Activated CD4-positive, alpha-beta T cell treated with anti-CD3 and anti-CD28 coated beads, Interleukin-2, amount 50 U/mL, for 1 hour (primary cell): ENCODE measurements at places on chromosomes 2 and 18.
A peak's percentile ranks its signal among the peaks of the same experiment; 100 is the strongest.

GRCh38 chr2:178514664-178515063 is 34.4 kb downstream of the PLEKHA3 start:
- no peak for DNase-seq

- DNase-seq = peak; percentile 85
Measured at GRCh38 chr2:70964596-70965386, 13.6 kb upstream of the ANKRD53 start.

GRCh38 chr18:24616653-24617052 is 156.2 kb downstream of the HRH4 start:
- no peak for DNase-seq

DNA sequence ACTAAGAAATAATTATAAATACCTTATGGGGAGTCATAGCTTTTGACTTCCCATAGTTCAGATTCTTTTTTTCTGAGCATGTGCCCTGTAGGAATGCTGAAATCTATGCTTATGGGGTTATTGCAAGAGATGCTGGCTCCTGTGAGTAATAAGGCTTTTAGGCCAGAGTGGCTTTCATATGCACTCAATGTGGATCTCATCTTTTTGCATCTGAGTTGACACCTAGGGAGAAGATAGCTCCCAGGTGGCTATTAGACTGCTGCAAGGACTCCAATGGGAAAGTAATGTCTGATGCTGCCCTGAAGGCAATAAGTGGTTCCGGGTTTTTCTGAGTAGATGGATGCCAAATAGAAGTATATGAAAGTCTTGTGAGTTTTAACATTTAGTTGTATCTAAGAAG is 21.0 kb downstream of the DNAH6 start:
- no peak for DNase-seq

DNA sequence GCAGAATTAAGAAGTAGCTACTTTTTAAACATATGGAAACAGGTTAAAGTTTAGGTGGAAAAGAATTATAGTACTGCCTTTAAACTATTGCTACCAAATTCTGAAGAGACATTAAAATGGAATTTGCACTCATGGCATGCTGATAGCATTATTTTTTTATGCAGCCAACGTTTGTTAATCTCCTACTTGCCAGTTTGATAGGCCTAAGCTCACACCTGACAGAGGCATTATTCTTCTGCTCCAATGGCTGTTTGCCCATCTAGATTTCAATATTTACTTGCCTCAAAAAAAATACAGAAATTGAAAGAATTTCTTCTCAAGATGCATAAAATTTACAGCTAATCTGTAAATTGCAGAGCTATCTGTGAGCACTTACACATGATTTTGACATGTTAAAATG is 849.6 kb downstream of the CNTNAP5 start:
- DNase-seq = no peak

GRCh38 chr2:166293984-166294383 is 81.8 kb downstream of the SCN9A start:
- no peak for DNase-seq

DNA sequence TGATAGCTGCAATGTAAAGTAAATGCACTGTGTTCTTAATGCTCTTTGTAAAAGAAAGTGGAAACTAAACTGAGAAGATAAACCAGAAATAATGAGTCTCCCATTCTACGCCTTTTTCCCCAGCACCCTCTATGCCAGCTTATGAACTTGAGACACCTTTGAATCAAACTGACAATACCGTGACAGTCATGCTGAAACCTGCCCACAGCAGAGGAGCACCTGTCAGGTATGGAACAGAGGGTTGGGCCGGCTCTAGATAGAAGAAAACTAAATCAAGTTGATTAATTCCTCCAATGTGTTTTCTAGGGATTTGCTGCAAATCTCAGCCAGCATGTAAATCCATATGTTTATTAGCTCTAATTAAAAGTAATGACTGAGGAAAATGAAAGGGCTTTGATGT is 520.6 kb upstream of the RAB12 start:
- DNase-seq = no peak

- no peak for DNase-seq
Measured at GRCh38 chr18:68438983-68439382, 275.9 kb downstream of the TMX3 start.

- no peak for DNase-seq
Measured at GRCh38 chr2:190599546-190600220, 49.2 kb upstream of the NAB1 start.

GRCh38 chr2:12896318-12896982 is 179.7 kb downstream of the TRIB2 start:
- DNase-seq = no peak

DNA sequence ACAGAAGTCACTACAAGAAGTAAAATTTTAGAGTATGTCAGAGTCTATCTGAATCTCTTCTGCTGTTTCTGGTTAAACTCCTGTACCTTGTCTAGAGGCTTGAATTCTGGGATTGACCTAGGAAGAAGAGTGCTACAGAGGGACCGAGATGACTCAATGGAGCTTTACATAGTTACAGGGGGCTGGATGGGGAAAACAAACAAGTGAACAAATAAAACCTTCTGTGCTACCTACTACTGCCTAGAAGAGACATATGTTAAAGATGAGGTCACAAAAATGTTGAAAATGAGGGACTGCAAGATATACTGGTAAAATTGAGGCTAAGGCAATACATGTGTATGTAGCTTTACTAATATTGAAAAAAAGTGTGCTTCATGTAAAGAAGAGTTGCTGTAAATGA is 265.4 kb upstream of the TFPI start:
- DNase-seq = no peak

DNA sequence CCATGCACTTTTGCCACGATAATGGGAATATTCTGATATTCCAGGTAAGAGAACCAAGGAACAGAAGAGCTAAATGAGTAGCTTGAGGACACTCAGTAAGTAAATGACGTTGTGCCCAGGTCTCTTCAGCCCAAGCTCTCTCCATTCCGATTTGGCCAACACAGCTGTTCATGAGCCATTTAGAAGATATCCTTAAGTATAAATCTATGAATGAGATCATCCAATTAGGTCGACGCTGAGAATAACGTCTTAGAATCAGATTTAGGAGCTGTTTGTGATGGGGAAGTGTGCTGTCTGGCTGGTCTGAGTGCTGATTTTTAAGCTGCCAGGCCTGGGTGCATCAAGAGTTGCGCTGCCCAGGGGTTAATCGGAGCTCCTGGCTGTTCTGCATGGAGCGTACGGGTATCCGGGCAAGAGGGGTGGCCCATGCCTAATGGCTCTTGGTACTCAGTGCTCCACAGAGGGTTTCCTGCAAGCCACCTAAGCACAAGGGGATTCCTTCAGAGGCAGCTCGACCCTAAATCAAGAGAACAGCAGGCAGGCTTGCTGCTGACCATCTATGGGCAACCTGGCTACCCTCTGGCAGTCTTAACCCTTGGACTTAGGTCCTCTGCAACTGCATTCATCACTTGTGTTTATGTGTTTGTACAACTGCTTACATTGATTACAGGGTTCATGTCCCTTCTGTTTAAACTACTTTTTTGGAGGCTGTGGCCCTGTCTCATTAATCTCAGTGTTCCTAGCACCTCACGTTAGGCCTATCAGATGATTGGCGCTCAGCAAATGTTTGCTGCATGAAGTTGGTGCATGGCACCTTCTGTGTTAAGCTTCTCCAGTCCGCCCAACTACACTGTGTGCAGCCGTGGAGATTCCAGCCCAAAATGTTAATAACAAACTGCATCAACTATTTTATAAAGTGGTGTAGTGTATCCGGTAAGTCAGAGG is 31.9 kb downstream of the SOX11 start:
- no peak for DNase-seq

DNA sequence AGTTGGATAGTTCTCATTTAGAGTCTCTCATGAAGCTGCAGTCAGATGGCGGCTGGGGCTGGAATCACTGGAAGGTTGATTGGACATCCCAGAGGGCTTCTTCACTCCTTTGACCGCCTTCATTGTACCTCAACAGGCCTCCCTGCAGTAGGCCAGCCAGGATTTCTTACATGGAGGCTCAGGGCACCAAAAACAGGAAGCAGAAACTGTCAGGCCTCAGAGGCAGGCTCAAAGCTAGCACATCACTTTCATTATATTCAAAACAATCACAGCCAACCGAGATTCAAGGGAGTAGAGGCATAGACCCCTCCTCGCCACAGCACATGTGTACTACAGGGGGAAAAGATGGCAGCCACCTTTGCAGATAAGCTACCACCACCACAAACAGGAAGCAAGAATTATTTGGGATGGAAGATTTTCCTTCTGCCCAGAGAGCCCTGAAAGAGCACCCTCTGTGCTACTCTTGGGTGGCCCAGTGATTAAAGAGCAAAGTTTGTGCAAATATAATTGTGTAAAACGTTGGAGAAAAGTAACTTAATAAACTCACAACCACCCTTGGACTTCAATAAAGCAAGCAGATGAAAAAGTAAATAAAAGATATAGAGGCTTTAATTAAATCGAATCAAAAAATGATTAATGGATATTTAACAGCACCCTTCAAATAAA is 155.3 kb downstream of the GFPT1 start:
- no peak for DNase-seq

- no peak for DNase-seq
Measured at GRCh38 chr2:181374781-181375675, 82.2 kb upstream of the ITGA4 start.

DNA sequence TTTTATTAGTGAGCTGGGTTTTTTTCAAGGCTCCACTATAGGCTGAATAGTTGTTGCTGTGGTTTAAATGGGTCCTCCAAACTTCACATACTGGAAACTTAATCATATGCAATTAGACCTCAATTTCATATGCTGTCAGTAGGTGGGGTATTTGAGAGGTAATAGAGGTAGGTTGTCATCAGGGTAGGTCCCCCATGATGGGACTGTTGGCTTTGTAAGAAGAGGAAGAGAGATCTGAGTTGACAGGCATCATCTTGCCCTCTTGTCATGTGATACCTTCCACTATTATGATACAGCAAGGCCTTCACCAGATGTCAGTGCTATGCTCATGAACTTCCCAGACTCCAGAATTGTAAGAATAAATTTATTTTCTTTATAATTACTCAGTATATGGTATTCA is 819.4 kb downstream of the LRP1B start:
- DNase-seq = no peak

DNA sequence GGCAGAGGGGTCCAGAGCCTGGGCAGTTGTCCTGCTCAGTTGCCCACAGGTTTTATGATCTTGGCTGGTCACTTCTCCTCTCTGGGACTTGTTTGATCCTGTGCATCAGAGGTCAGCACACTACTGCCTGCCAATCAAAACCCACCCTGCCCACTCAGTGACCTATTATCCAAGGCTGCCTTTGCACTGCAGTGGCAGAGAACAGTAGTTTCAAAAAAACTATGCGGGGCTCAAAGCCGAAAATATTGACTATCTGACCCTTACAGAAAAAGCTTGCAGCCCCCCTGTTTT is 218.2 kb downstream of the CYP26B1 start:
- no peak for DNase-seq

- DNase-seq = no peak
Measured at GRCh38 chr18:67652288-67652687, 135.8 kb upstream of the DSEL start.

GRCh38 chr2:157927155-157927554 is 51.0 kb upstream of the ACVR1 start:
- no peak for DNase-seq

DNA sequence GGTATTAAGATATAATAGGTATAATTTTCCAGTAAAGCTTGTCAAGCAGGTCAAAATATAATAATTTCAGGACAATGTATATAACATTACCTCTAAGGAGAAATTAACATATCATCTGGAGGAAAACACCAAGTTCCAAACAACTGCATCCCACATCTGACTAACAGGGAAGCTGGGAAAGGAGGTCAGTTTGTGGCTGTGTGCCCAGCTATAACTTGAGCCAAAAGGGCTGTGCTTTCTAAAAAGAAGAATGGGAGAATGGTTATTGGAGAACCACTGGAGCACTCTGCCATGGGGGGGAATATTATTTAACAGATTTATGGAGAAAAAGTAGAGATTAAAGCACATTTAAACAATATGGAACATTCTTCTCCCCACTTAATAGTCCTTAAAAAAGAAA is 390.6 kb upstream of the PKDCC start:
- DNase-seq = no peak

DNA sequence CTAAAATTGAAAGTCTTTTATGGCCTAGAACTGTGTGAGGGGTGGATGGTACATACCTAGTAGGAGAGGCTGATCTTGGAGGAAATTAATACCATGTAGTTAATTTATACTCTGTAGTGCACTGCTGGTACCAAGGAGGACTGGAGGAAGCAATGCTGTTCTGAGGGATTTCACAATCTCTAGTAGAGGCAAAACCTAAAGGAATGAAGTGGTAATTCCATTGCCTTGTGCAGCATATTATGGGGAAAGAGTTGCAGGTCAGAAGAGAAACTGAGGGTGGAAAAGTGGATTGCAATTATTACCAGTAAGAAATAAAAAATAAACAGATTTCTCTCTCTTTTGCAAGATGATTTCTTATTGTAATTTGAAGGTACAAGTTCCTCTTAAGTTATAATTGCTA is 2.2 kb downstream of the ABI2 start:
- DNase-seq = no peak

GRCh38 chr2:133817680-133818566 is 249.7 kb upstream of the NCKAP5 start:
- no peak for DNase-seq

GRCh38 chr2:219478916-219479315 is 19.8 kb upstream of the GMPPA start:
- no peak for DNase-seq

- DNase-seq = no peak
Measured at GRCh38 chr2:53259395-53260009, 508.1 kb upstream of the CHAC2 start.

- no peak for DNase-seq
Measured at GRCh38 chr18:64668461-64668962, 519.6 kb upstream of the LINC00305 start.

DNA sequence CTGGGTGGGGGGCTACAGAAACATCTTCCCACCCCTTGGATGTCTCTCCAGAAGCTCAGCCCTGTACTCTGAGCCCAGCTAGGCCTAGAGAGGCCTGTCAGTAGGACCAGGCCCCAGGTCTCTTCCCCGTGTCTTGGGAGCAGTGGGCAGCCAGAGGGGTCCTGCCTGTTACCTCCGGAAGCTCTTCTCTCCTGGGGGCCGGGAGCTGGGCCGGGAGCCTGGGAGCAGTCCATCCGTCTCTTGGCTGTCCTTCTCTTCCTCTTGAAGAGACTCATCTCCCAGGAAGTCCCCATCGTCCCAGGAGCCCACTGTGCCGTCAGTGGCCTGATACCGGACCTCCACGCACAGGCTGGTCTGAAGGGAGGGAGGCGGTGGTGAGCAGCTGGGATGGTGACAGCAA is 38.3 kb upstream of the OTOF start:
- DNase-seq = no peak

- DNase-seq = no peak
Measured at GRCh38 chr2:233007739-233008138, 5.3 kb downstream of the NGEF start.

GRCh38 chr2:72094701-72095100 is 53.0 kb downstream of the CYP26B1 start:
- no peak for DNase-seq

DNA sequence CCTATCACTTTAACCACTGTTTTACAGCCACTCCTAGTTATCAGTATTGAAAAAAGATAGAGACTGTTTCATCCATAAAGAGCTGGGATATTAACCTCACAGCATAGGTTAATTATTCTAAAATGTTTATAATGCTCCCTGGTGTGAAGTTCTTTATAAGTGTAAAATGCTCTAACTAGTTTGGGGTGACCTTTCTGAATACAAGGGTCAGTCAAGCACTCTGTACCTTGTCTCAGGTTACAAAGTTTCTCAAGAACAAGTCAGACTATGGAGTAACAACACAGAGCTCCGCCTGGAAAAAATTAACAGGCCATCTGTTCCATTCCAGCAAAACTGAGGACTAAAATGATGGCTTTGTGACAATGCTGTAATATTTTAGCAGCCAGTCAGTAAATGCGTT is 107.4 kb downstream of the NOL4 start:
- no peak for DNase-seq
